Stimulated activated CD4-positive, alpha-beta T cell treated with anti-CD3 and anti-CD28 coated beads, Interleukin-4, amount 100 ng/mL, for 48 hours (primary cell): ENCODE measurements at places on chromosomes 13 and 19.

- DNase-seq: no peak
Observed at GRCh38 chr19:37987356-37988332, 80.6 kb downstream of the SIPA1L3 start.

DNA sequence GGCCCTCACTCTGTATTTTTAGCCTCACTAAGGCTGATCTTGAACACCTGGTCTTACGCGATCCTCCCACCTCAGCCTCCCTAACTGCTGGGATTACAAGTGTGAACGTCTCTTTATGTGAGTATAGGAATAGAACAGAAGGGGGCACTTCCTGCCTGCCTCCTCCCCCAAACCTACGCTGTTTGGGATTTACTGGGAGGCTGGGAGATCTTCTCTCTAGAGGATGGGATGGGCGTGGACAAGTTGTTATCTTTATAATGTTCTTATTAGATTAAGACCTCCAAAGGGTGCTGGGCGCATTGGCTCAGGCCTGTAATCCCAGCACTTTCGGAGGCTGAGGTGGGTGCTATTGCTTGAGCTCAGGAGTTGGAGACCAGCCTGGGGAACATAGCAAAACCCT is 2.9 kb upstream of the CSNK1G2 start:
- DNase-seq: no peak

DNA sequence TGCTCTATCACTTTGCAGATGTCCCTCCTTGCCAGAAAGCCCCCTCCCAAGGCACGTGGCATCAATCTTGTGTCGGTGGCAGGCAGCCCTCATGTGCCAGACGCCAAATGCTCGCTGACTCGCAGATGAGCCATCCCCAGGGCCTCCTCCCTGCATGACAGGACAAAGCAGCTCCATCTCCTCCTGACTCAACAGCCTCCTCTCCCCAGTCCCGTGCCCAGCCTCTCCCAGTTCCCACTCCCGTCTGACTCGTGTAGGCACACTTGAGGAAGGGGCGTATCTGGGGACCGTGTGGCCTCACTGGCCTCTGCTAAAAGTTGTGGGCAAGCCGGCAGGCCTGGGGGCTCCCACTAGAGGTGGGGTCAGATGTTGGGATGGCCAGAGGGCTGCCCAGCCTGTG is 133.6 kb downstream of the STK24 start:
- DNase-seq: no peak

DNA sequence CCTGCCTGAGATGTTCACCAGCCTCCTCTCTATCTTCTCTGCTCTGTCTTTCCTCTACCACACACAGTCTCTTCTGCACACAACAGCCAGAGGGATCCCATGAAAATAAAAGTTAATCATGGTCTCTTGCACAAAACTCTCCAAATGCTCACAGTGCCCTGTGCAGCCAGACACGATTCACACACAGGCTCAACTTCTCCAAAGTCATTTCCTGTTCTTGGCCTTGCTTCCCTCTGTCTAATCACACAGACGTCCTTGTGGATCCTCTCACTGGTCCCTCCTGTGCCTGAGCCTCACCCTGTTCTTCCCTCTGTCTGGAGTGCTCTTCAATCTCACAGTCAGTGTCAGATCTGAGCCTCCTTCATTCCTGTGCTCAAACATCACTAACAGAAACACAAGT is 7.8 kb downstream of the SIGLEC12 start:
- DNase-seq: no peak
